ENCODE measurements at places on chromosomes 5 and 9.
A peak's percentile ranks its signal among the peaks of the same experiment; 100 is the strongest.

- DNase-seq = no peak
These were observed 97.5 kb upstream of the FCN2 start for GRCh38 chr9:134782921-134783698.

- DNase-seq = no peak
These were observed 340.5 kb downstream of the PIK3R1 start for GRCh38 chr5:68555907-68556681.

GRCh38 chr9:83544002-83544698 lies 5.9 kb upstream of the FRMD3 start:
- DNase-seq = peak; percentile 13

- no peak for DNase-seq
These were observed 14.7 kb upstream of the SAP30L start for GRCh38 chr5:154430961-154431630.

All from Calu3 (cell line).